CD14-positive monocyte (primary cell): ENCODE measurements at places on chromosomes 2 and 18. TPM values are rescaled to one million over a fixed set of nuclear protein-coding genes. Genes with fewer than 3 reads are reported as not detected.

SCN2A gene
- polyA plus RNA-seq, result not detected

RAX gene
- polyA plus RNA-seq, result not detected

EGR4 gene
- 0.12 TPM for polyA plus RNA-seq

GPBAR1 gene
- polyA plus RNA-seq, result 143 TPM

CHST10 gene
- 0.54 TPM for polyA plus RNA-seq

ST8SIA5 gene
- polyA plus RNA-seq, result not detected

TAF4B gene
- polyA plus RNA-seq, result 0.64 TPM

GRCh38 chr2:218855305-218856166 is 4.1 kb upstream of the WNT6 start:
- H3K4me3 ChIP-seq, result no peak overlapping the region
- H3K27me3 ChIP-seq, result peaks cover 55% of the 10 kb centered on the region
- no peaks in the 10 kb centered on the region for H3K36me3 ChIP-seq
- peaks cover 29% of the 10 kb centered on the region for H3K4me1 ChIP-seq
- DNase-seq, result no peak

DNA sequence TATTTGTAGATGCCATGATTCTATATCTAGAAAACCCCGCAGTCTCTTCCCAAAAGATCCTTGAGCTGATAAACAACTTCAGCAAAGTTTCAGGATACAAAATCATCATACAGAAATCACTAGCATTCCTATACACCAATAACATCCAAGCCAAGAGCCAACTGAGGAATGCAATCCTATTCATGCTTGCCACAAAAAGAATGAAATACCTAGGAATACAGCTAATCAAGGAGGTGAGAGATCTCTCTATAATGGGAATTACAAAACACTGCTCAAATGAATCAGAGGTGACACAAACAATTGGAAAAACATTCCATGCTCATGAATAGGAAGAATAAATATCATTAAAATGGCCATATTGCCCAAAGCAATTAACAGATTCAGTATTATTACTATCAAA is 551.4 kb upstream of the SLC39A10 start:
- no peak overlapping the region for H3K27ac ChIP-seq
- H3K4me1 ChIP-seq, result no peaks in the 10 kb centered on the region
- no peaks in the 10 kb centered on the region for H3K36me3 ChIP-seq
- H3K27me3 ChIP-seq, result no peaks in the 10 kb centered on the region
- H3K4me3 ChIP-seq, result no peak overlapping the region

DNA sequence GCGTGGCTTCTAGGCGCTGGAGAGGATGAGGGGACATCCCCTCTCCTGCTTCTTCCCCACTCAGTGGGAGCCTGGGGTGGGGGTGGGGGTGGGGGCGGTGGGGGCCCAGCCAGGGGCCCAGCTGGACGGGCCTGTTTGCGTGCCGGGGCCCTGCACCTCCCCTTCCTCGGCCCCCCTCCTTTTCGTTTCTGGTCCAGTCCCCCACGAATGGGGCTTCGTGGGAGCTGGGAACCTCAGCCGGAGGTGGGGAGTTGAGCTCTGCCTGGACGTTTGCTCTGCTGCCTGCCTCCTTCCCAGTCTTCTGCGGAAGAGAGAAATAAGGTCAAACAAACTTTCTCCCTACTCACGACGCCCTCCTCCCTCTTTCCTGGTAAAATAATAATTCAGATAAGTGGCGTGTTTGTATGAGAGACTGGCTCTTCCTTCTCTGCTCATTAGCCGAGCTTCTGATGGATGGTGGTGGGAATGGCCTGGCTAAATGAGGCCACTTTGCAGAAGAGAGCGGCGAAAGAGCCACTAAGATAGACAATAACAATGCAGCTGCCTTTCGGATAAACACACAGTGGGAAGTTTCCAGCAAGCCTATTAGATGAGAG is 782 bp downstream of the MTA3 start:
- peak overlapping the region; percentile 67 for H3K27ac ChIP-seq
- peak overlapping the region; percentile 81 for H3K4me3 ChIP-seq
- DNase-seq, result no peak
- no peaks in the 10 kb centered on the region for H3K36me3 ChIP-seq

GRCh38 chr2:9269695-9270360 is 63.2 kb downstream of the ASAP2 start:
- no peak overlapping the region for H3K4me3 ChIP-seq
- H3K27ac ChIP-seq, result no peak overlapping the region

DNA sequence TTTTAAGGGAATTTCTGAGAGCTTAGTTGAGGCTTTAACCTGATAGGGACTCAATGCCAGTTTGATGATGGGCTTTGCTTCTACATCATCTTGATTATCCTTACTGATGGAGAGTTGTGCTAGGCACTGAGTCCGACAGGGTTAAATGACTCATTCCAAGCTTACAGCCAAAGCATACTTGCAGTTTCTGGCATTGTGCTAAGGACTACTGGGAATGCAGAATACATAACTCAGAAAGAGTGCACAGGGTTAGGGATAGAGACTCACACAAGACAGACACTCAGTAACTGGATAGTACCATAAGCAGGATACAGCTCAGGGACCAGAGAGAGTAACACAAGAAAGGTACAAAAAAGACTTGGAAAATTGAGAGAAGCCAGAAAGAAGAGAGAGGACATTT is 94.1 kb upstream of the SLC14A2 start:
- H3K36me3 ChIP-seq, result no peaks in the 10 kb centered on the region
- H3K4me1 ChIP-seq, result no peaks in the 10 kb centered on the region
- H3K27me3 ChIP-seq, result no peaks in the 10 kb centered on the region
- DNase-seq, result no peak
- H3K27ac ChIP-seq, result no peak overlapping the region

DNA sequence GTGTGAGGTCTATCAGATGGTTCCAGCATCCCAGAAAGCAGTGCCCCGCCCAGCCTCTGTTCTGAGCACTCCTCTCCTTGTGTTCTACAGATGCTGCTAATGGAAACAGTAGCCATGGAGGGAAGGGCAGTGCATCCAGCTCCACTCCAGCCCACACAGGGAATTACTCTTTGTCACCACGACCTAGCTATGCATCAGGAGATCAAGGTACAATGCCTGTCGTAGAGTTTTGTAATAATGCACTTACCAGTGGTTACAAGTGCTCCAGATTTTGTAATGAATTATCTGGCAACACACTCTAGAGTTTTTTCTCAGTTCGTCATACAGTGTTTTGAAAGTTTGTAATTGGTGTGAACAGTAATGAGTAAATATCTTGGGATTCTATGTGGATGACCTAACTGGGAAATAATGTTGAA is 161.1 kb downstream of the ESCO1 start:
- no peak overlapping the region for H3K27ac ChIP-seq
- no peak overlapping the region for H3K4me3 ChIP-seq
- H3K36me3 ChIP-seq, result no peaks in the 10 kb centered on the region
- no peaks in the 10 kb centered on the region for H3K4me1 ChIP-seq
- DNase-seq, result no peak

DNA sequence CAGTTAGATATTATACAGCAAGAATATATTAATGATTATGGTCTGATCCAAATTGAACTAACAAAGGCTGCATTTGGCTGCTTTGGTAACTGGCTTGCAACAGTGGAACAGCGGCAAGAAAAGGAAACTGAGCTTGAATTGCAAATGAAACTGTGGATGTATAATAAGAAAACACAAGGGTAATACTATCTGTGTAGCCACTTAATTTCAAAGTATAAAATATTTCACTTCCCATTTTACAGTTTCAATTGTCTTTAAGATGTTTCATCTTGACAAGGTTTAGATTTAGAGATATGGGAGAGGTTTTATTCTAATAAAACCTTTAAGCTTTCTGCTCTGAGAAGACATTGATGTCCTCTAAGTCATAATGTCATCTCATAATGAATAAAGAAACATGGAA is 23.8 kb downstream of the WDR75 start:
- no peaks in the 10 kb centered on the region for H3K27me3 ChIP-seq
- DNase-seq, result no peak
- peak overlapping the region; percentile 13 for H3K27ac ChIP-seq
- H3K4me1 ChIP-seq, result no peaks in the 10 kb centered on the region
- no peak overlapping the region for H3K4me3 ChIP-seq

GRCh38 chr2:153404792-153405191 is 73.8 kb downstream of the RPRM start:
- H3K4me1 ChIP-seq, result no peaks in the 10 kb centered on the region
- no peak overlapping the region for H3K4me3 ChIP-seq
- no peak overlapping the region for H3K27ac ChIP-seq

GRCh38 chr18:40235836-40236235 is 1719.2 kb upstream of the PIK3C3 start:
- no peaks in the 10 kb centered on the region for H3K4me1 ChIP-seq
- H3K36me3 ChIP-seq, result no peaks in the 10 kb centered on the region
- DNase-seq, result no peak
- H3K27ac ChIP-seq, result no peak overlapping the region
- no peaks in the 10 kb centered on the region for H3K27me3 ChIP-seq

GRCh38 chr18:58097907-58098166 is 53.8 kb downstream of the NEDD4L start:
- no peaks in the 10 kb centered on the region for H3K36me3 ChIP-seq
- peaks cover 18% of the 10 kb centered on the region for H3K4me1 ChIP-seq
- H3K27me3 ChIP-seq, result no peaks in the 10 kb centered on the region
- DNase-seq, result no peak

DNA sequence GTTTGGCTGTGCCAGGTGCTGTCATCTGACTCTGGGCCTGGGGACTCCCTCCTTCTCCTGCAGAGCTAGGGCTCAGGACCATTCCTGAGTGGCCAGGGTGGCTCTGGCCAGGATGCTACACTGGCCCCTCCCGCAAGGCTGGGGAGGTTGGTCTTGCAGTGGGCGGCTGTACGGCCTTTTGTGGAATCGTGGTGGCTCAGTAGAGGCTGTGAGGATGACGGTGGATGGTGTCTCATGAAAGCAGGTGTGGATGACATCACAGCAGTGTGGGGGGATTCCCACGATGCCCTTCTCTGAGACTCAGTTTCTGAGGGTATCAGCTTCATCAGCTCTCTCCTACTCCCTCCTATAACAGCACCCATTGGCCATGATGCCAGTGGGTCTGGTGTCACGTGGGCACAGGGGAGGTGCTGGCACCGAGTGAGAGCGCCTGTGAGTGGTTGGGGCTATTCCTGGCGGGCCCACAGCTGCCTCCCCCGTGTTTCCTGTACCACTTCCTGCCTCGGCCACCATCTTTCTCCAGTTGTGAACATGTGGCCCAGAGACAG is 144.2 kb upstream of the HDAC4 start:
- no peaks in the 10 kb centered on the region for H3K4me1 ChIP-seq
- no peak overlapping the region for H3K4me3 ChIP-seq
- H3K27ac ChIP-seq, result no peak overlapping the region

GRCh38 chr2:214006601-214007000 is 404.3 kb upstream of the VWC2L start:
- H3K27me3 ChIP-seq, result no peaks in the 10 kb centered on the region
- no peak overlapping the region for H3K4me3 ChIP-seq
- no peaks in the 10 kb centered on the region for H3K4me1 ChIP-seq
- H3K27ac ChIP-seq, result no peak overlapping the region
- H3K36me3 ChIP-seq, result no peaks in the 10 kb centered on the region
- no peak for DNase-seq

DNA sequence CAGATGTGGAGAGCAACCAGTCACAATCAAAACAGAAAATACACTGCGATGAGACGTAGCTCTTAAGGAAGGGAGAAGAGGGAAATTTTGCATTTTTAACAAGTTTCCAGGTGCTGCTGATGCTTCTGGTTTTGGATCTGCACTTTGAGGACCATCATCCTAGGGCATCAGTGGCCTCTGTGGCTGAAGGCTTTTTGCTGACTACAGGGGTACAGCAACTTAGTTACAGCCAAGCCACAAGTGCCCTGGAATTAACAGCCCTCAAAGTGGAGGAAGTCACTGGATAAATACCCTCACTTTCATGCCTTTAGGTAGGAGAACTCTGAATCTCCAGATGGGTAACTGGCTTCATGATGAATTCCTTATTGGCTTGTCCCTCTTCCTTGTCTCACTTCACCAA is 700.9 kb downstream of the TMEM182 start:
- no peaks in the 10 kb centered on the region for H3K27me3 ChIP-seq
- DNase-seq, result no peak
- H3K36me3 ChIP-seq, result no peaks in the 10 kb centered on the region
- no peaks in the 10 kb centered on the region for H3K4me1 ChIP-seq

DNA sequence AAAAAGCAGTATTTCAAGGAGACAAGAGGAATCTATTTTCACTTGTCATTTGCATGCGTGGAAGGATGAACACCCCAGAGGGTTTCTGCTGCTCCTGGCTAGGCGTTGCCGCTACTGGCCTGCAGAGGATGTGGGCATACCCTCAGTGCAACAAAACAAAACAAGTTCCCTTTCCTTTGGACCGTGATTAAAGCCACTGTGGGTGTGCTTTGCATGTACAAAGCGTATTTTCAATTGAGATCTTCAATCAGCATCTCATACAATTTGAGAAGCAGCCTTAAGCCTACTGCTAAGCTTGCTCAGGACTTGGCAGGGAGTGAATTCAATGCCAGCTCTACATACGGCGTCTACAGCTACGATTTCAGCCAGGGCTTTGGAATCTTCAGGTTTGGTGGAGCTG is 298.4 kb downstream of the LPIN1 start:
- peak; percentile 26 for DNase-seq
- H3K4me1 ChIP-seq, result peaks cover 32% of the 10 kb centered on the region
- H3K4me3 ChIP-seq, result no peak overlapping the region
- H3K27ac ChIP-seq, result no peak overlapping the region
- no peaks in the 10 kb centered on the region for H3K36me3 ChIP-seq
- H3K27me3 ChIP-seq, result no peaks in the 10 kb centered on the region

- H3K4me1 ChIP-seq, result no peaks in the 10 kb centered on the region
- no peak for DNase-seq
- no peaks in the 10 kb centered on the region for H3K27me3 ChIP-seq
Measured at GRCh38 chr2:225556461-225556860, 157.0 kb downstream of the NYAP2 start.

- H3K27me3 ChIP-seq, result peaks cover 34% of the 10 kb centered on the region
- no peaks in the 10 kb centered on the region for H3K36me3 ChIP-seq
- peaks cover 7% of the 10 kb centered on the region for H3K4me1 ChIP-seq
- no peak for DNase-seq
Measured at GRCh38 chr2:226656367-226656766, 143.3 kb downstream of the IRS1 start.

- H3K4me3 ChIP-seq, result no peak overlapping the region
- DNase-seq, result no peak
- H3K36me3 ChIP-seq, result no peaks in the 10 kb centered on the region
- H3K27ac ChIP-seq, result no peak overlapping the region
- no peaks in the 10 kb centered on the region for H3K27me3 ChIP-seq
Measured at GRCh38 chr18:36382854-36383253, 85.3 kb downstream of the FHOD3 start.
